ENCODE measurements at places on chromosomes 4 and X.

DNA sequence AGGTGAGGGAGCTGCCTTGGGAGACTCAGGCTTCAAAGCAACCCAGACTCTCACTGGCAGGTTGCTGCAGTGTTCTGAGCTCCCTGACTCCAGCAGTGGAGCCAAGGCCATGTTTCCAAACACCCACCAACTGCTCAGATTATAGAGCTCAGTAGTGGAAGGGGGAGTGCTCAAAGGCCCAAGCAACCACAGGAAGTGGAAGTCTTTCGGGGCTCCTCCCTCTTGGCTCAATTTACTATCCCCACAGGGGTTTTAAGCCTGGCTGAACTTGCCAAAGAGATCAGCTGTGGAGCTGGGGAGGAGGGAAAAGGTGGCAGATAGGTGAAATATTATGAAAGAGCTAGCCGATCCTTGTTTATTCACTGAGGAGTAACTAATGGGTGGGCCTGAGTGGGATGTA lies 82.5 kb downstream of the HPRT1 start:
- DNase-seq = no peak

DNA sequence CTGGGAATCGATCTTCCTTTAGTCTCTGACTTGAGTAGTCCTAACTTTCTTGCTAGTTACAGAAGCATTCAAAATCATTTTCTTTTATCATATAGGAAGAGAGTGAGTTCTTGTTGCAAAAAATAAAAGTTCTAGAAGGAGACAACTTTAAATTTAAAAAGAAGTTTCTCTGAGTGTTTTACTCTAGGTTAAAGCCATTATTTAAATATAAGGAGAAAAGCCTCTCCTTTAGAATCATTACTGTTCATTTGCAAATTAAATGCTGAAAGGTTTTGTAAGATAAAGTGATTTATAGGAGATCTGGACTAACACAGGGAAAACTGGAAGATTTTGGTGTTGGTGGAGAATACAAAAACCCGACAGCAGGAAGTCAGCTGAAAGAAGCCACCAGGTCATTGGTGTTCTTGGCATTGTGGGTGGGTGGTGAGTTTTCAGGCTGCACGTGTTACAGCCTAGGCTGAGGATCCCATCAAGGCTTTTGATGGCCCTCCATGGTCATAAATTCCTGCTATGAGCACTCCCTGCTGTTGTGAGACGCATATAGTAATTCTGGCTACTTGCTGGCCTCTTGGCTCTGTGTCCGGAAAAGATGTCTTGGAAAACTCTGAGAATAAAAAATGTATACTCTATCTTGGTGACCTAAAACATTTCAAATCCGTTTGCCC lies 81.6 kb downstream of the GPAT3 start:
- no peak for DNase-seq

GRCh38 chr4:159106636-159107035 lies 3.8 kb downstream of the RAPGEF2 start:
- no peak for DNase-seq

DNA sequence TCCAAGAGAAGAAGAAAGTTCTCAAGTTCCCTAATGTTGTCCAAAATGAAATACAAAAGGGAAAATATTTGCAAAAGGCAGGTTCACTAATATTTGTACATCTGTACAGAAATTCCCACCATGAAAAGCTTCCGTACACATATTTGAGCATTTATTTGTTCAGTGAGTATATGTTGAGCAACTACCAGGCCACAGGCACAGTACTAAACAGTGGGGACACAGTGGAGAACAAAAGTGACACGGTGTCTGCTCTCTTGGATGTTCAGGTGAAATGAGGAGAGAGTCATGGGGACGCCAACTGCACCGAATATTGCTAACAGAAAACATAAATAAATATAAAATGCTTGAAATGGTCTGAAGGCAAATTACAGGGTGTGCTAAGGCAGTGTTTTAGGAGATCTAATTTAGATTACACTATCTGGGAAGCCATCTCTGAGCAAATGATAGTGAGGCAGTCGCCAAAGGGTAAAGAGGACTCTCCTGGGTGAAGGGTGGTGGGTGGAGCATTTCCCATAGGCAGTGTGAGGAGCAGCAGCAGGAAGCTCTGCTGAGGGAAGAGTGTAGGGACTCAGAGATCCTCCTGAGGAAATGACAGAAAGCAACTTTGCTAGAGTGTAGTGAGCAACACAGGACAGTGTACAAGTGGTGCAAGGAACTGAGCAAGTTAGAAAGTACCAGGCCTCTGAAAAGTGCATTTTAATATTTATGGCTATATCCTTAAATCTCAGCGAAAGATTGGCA lies 375.2 kb downstream of the GALNTL6 start:
- DNase-seq = no peak

- no peak for DNase-seq
These were observed 123.0 kb downstream of the ZNF827 start for GRCh38 chr4:145815626-145816025.

GRCh38 chr4:122636697-122637096 lies 15.8 kb upstream of the IL21 start:
- DNase-seq = no peak

DNA sequence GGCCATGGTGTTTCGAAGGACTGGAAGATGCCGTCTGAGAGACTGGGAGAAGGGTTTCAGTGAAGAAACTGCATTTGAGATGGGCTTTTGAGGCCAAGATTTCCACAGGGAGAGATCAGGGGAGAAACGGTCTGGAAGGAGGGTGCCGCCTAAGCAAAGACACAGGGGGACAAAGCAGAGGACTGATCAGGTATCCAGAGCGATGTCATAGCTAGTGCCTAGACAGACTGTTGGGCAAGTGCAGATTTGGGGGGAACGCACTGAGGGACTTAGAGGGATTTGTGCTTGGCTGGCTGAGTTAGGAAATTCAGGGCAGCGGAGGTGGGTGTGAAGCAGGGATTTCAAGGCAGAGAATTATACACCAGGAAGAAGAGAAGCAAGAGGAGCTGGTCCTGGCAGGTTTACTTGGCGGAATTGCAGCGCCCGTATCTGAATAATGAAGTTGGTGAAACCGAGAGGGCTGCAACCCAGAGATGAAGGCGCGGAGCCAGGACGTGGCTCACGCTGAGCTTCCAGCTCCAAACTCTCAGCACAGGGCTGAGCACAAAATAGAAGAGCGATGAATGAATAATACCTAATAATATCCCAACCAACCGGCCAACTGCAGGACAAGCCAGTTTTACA lies 106.9 kb downstream of the MAML3 start:
- DNase-seq = no peak

- no peak for DNase-seq
These were observed 162.4 kb upstream of the IL15 start for GRCh38 chr4:141473952-141474351.

DNA sequence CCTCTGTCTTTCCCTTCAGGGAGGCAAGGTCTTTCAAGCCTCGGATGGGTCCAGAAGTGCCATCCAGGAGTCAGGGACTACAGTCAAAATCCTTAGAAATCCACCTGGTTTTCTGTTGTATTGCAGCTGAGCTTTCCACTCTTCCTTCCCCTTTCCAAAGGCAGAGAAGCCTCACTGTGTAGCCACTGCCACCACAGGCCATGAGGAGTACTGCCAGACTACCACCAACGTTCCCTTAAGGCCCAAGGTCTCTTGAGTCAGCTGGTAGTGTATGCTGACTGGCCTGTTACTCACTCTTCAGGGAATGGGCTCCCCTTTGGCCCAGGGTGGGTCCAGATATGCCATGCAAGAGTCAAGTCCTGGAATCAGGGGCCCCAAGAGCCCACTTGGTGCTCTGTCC lies 1454.1 kb downstream of the PCDH19 start:
- no peak for DNase-seq

- no peak for DNase-seq
These were observed 213.8 kb upstream of the RADX start for GRCh38 chrX:106397788-106398538.

DNA sequence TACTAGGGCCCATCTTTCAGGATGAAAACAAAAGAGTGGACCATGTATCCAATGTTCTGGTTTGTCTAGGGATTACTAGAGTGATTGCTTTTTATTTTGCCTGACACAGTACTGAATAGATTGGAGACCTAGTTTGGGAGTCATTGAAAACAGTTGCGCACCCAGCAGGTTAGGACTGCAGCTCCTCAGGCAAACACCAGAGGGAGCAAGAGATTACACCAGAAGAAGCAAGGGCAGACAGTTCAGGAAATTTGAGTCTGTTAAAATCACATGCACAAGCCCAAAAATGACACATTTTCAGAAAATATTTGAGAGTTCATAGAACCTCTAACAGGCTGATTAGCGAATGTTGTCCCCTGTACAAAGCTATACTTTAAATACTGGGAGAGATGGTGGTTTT lies 55.6 kb downstream of the CYLC1 start:
- DNase-seq = no peak

DNA sequence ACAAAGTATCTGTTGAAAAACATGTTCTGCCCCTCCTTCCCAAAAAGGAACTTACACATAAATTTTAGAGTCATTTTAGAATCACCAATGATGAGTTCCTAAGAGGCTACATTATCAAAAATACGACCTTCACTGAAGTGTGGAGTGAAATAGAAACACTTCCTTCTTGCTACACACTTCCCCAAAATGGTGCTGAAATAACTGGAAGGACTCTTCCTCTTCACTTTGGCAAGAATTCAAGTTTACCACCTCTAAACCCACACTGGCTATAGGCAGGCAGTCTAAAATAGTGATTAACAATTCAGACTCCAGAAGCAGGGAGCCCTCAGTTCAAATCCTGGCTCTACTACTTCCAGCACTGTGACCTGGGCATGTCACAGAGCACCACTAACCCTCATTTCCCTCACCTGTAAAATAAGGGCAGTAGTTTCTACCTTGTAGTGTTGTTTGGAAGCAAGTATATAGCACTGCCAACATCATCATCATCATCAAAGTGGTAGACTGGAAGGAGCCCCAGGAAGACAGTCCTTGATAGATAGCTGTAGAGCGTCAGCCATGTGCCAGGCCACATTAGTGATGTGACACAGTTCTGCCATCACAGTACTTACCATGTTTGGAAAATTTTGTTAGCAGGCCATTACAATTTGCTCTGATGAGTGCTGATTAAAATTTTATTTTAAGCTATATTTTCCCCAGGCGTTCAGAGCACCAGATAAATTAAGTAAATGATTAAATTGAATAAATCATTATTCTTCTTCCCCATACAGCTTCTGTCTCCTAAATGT lies 103.3 kb downstream of the PARM1 start:
- DNase-seq = no peak

- DNase-seq = no peak
These were observed 1.2 kb upstream of the CLOCK start for GRCh38 chr4:55547918-55548317.

DNA sequence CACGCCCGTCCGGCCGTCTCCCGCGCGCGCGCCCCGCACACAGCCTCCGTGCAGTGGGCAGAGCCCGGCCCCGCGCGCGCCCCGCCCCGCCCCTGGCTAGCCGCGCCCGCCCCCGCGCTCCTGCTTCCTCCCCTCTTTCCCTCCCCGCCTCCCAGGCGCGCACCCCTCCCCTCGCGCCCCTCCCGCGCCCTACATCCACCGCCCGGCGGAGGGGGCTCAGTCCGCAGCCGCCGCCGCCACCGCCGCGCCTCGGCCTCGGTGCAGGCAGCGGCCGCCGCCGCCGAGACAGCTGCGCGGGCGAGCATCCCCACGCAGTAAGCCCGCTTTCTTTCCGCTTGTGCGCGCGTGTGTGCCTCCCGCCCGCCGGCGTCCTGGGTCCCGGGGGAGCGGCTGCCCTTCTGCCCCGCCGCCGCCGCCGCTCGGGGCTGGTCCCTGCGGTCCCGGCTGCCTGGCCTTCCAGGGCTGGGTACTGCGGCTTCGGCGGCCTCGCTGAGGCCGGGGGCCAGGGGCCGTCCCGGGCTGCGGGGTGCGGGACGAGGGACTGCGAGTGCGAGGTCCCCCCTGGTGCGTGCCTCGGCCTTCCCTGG lies at the start of gene FHL1:
Gene FHL1, plus strand, starts transcription at position 219 of the 587 bp plus-strand sequence.
- DNase-seq = peak; percentile 63

- DNase-seq = no peak
These were observed 119.6 kb downstream of the PDLIM5 start for GRCh38 chr4:94571298-94571697.

- no peak for DNase-seq
These were observed 27.3 kb downstream of the SH3BGRL start for GRCh38 chrX:81229229-81229628.

- no peak for DNase-seq
These were observed 49.2 kb downstream of the FHIP1A start for GRCh38 chr4:151458148-151458547.

DNA sequence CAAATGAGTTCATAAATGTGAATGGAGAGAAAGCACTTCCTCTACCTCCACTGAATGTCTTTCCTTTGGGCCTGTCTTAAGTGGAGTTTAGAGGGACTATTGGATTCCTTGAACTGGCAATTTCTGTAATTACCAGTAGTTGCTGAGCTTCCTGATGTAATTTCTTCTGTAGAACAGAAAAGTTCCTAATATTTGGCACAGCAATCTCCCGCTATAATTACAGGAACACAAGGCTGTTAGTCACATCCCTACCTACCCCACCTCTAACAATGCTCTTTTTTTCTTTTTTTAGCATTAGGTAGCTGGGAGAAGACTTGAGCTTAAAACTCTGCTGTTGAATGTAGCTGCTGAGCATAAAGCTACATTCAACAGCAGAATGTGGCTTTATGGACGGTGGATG lies 24.8 kb upstream of the RBPJ start:
- no peak for DNase-seq

DNA sequence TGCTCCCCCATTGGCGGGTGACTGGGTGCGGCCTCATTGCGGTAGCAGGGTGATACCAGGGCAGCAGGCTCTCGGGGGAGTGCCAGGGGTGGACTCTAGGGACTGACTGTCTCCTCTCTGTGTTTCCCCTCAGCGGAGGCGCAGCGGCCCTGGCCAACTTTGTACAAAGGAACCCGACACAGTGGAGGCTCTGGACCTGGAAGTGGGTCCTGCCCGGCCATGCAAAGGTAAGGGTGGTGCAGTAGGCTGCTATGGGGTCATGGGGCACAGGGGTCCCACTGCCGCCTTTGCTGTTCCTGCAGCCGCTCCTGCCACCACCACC lies 16.3 kb downstream of the SULT1B1 start:
- no peak for DNase-seq

DNA sequence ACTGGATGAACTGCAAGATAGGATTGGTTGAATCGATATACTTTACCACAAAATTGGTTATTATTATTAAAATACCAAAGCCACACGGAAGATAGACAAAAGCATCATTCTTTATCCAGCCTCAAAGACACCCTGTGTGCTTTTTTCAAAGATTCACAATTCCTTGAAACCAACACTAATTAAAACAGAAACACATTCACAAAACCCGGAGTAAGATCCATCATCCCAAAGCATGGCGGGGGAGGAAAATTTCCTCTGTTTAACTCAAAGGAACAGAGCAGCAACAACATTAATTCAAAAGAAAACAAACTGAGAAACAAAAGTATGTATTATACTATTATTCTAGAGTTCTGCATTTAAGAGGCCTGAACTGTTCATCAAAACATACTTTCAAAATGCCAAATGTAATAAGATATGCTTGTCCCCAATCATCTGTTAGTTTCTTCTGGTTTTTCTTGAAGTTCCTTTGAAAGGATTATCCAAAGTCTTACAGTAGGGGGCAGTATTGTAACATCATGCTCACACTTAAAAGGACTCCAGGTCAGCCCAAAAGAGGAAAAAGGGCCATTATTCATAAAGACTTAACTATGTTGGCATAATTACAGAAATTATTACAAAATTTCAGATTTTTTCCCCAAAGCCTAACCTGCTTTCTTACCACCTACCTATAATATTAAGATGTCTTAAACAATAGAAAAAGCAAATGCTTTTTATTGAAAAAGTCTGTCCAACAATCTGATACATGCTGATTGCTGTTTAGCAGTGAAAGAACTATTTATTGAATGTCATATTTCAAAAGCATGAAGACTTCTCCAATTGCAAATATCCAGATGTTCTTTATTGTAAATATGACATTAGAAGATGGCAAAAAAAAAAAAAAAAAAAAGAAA lies 168.7 kb downstream of the SCFD2 start:
- DNase-seq = no peak

GRCh38 chrX:48509619-48510018 lies 827 bp downstream of the PORCN start:
- DNase-seq = no peak

Measured in T-helper 1 cell (primary cell).